ENCODE measurements at places on chromosomes 2 and 18. TPM values are rescaled to one million over a fixed set of nuclear protein-coding genes. Genes with fewer than 3 reads are reported as not detected.
A peak's percentile ranks its signal among the peaks of the same experiment; 100 is the strongest.

The SLC20A1 gene
- 116 TPM for total RNA-seq

DNA sequence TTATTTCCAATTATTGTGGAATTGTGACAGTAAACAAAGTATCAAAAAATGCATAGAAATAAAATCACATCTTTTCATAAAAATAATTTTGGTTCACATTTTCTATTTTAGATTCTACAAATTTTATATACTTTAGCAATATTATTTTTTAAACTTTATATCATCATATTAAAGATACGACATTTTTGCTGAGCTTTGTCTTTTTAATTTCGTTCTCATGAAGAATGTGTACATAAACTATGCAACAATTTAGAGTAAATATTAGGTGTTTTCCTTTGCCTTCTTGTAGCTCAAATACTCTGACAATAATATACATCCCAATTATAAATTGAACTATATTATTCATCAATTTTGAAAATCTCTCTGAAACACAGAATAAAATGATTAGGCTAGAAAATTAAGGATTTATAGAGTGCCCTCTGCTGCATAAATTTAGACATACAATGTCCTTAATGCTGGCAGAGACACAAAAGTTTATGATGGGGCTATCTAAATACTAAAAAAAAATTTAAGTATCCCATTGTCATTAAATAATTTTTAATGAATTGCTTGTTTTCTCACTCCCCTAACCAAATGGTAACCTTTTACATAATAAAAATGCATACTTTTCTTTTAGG, 45.7 kb downstream of the CCDC102B start:
- no peaks in the 10 kb centered on the region for H3K36me3 ChIP-seq
- H3K27ac ChIP-seq = no peak overlapping the region
- no peaks in the 10 kb centered on the region for H3K27me3 ChIP-seq
- H3K4me1 ChIP-seq = peaks cover 13% of the 10 kb centered on the region

DNA sequence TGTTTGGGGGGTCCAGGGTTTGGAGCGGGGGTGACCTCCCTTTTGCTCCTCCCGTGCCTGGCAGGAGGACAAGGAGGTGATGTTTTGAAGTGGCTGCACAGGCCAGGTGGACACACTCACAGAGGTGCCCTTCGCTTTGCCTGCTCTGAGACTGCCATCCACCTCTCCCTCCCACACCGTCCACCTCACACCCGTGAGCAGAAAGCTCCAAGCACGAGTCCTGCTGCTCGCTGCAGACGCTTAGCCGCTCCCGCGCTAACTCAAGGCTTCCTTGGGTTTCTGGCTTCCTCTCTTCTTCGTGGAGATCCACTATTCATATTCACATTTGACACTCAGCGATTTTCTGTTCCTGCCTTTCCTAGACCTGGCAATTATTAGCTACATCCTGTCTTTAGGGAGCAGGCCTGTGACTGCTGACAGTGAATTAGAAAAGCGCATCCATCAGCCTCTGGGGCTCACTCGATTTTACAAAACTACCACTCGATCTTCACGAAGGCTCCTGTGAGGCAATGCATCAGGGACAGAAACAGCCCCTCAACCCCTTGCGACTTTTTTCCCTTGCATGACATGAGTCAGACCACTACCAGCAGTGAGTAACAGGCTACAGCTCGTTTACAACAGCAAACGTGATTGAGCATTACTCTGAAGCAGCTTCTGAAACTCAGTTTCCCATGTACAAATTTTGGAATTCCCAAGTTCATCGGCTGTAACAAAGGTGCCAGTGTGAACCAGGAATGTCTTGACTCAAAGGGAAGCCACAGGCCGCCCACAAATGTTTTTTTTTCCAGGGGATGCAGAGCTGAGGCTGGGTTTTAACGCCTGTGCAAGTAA, 238.7 kb upstream of the SOX11 start:
- H3K27me3 ChIP-seq = no peaks in the 10 kb centered on the region
- DNase-seq = no peak
- no peak overlapping the region for H3K27ac ChIP-seq

GRCh38 chr2:200962811-200963123, 693 bp downstream of the ORC2 start:
- peaks cover 39% of the 10 kb centered on the region for H3K4me1 ChIP-seq
- peak overlapping the region; percentile 94 for H3K27ac ChIP-seq
- no peaks in the 10 kb centered on the region for H3K27me3 ChIP-seq

GRCh38 chr18:59961070-59961469, 61.3 kb downstream of the PMAIP1 start:
- no peak overlapping the region for H3K27ac ChIP-seq
- H3K4me3 ChIP-seq = no peak overlapping the region
- no peaks in the 10 kb centered on the region for H3K4me1 ChIP-seq
- H3K27me3 ChIP-seq = peaks cover 8% of the 10 kb centered on the region
- DNase-seq = no peak

- no peaks in the 10 kb centered on the region for H3K36me3 ChIP-seq
- DNase-seq = peak; percentile 60
- peaks cover 27% of the 10 kb centered on the region for H3K27me3 ChIP-seq
- H3K4me1 ChIP-seq = no peaks in the 10 kb centered on the region
- no peak overlapping the region for H3K27ac ChIP-seq
Measured at GRCh38 chr2:240640939-240641338, 15.7 kb downstream of the GPR35 start.

- no peak overlapping the region for H3K27ac ChIP-seq
- DNase-seq = no peak
- peaks cover 4% of the 10 kb centered on the region for H3K4me1 ChIP-seq
- H3K36me3 ChIP-seq = peaks cover 2% of the 10 kb centered on the region
Measured at GRCh38 chr2:524442-524841, 152.8 kb downstream of the TMEM18 start.

DNA sequence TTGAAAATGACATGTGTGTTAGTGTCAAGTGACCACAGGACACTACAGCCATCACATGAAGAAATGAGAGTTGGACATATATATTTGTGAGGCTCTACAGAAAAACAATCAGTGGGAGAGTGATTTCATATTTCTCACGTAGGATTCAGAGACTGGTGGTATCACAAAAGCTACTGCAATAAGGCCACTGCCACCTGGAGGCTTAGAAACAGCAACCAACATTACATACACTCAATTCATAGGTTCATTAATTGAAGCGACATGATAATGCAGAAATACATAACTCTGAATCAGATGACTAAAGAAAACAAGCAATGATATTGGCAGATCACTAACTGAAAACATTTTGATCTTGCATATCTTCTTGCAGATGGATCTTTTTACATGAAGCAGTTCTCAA, 248.1 kb upstream of the KLHL14 start:
- H3K27ac ChIP-seq = no peak overlapping the region
- no peaks in the 10 kb centered on the region for H3K27me3 ChIP-seq
- no peaks in the 10 kb centered on the region for H3K36me3 ChIP-seq
- peaks cover 4% of the 10 kb centered on the region for H3K4me1 ChIP-seq
- no peak overlapping the region for H3K4me3 ChIP-seq

DNA sequence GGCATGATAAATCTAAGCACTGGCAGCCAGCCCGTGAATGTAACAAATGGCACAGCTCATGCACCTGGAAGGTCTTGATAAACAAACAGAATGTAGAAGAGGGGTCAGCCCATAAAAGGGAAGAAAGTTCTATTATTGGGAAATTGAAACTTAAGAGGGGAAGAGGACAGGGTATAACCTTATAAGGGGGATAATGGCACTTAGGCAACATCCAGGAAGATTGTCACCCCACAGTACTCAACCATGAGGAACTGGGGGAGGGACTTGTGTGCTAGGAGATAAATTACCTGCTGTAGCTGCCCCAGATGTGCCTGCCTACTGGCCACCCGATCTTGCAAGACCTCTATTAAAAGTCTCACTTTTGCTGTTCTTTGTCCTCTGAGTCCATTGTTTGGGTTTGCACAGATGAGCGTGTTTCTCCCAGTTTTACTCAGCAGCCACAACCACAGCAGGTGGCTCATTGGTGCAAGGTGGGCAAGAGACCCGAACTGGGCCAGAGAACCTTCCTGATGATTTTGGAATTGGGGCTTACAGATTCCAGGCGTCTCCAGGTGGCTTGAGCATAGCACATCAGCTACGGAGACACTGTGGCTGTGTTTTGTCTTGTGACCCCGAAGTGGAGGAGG, 79.0 kb upstream of the TAF1B start:
- DNase-seq = no peak
- H3K4me3 ChIP-seq = no peak overlapping the region
- peaks cover 3% of the 10 kb centered on the region for H3K27me3 ChIP-seq
- peaks cover 23% of the 10 kb centered on the region for H3K4me1 ChIP-seq

DNA sequence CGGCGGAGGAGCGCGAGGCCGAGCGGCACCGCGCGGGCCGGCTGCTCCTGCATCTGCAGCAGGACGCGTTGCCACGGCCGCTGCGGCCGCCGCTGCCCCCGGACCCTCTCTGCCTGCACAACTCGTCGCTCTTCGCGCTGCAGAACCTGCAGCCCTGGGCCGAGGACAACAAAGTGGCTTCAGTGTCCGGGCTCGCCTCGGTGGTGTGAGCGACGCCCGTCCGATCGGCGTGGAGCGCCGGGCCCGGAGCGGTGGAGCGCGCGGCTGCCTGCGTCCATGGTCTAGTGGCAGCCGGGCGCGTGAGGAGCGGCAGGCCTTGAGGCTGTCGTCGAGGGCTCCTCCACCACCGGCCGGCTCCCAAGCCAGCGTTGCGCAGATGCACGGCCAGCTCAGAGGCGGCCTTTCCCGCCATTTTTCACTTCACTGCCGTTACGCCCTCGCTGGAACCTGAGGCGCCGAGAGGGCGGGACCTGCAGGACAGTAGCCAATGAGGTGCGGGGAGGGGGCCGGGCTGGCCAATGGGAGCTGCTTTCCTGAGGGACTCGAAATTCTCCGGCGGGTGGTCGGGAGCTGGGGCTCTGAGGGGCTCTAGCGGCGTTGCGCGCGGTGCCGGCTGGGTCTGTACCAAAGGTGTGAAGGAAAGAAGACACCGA, 1.9 kb downstream of the TLX2 start:
- H3K27me3 ChIP-seq = peaks cover 95% of the 10 kb centered on the region
- H3K4me1 ChIP-seq = peaks cover 3% of the 10 kb centered on the region
- no peak overlapping the region for H3K27ac ChIP-seq
- H3K36me3 ChIP-seq = peaks cover 6% of the 10 kb centered on the region
- H3K4me3 ChIP-seq = no peak overlapping the region
- DNase-seq = no peak

The GPR35 gene
- total RNA-seq = 1.7 TPM

- no peaks in the 10 kb centered on the region for H3K36me3 ChIP-seq
- H3K4me1 ChIP-seq = peaks cover 44% of the 10 kb centered on the region
- H3K27ac ChIP-seq = peak overlapping the region; percentile 72
- no peak overlapping the region for H3K4me3 ChIP-seq
Measured at GRCh38 chr2:239278941-239279365, 121.9 kb downstream of the HDAC4 start.

Data from neural crest cell (in vitro differentiated cells).